ENCODE measurements at places on chromosomes 11 and 22.

GRCh38 chr11:113578715-113579250, 103.6 kb upstream of the DRD2 start:
- no peak for DNase-seq

- no peak for DNase-seq
Measured at GRCh38 chr22:37659897-37660708, 1.6 kb downstream of the PDXP start.

DNA sequence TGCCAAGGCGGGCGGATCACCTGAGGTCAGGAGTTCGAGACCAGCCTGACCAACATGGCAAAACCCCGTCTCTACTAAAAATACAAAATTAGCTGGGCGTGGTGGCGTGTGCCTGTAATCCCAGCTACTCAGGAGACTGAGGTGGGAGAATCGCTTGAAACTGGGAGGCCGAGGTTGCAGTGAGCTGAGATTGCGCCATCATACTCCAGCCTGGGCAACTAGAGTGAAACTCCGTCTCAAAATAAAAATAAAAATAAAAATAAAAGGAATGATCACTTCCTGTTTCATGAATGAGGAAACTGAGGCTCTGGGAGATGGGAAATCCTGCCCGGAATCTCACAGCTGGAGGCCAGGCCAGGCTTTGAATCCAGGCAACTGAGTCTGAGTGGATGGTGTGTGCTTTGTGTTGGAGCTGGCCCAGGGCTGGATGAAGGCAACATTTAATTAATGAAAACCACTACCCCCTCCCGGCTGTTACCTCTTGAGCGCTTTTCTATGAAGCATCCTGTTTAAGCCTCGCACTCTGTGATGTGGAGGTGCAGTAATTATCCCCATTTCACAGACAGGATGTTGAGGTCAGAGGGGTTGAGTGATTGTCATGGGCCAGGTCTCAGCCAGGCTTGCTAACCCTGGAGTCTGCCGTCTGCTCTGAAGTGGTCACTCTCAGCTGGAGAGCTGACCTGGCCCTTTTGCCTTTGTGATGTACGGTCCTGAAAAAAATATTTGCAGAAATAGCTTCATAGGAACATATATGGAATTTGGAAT, 27.8 kb downstream of the LRP5 start:
- DNase-seq, result no peak

GRCh38 chr11:130144861-130145281, 14.7 kb upstream of the ST14 start:
- DNase-seq, result no peak

GRCh38 chr22:48943567-48944432, 883.9 kb downstream of the BRD1 start:
- DNase-seq, result peak; percentile 24

DNA sequence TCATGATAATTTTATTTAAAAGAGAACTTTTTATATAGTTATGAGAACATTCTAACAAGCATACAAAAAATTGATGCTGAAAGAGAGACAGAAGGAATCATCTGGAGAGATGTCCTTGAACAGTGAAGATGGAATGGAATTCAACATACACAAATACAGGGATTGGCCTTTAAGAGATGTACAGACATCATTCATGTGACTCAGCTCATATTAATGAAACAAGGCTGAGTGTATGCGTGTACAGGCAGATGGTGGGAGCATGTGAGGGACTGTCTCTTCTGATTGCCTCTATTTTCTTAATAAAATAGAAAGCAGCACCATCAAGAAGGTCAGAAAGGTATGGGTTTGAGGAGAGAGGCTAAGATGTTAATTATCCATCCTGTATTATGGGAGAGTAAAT, 793.3 kb downstream of the CNTN5 start:
- DNase-seq, result no peak

DNA sequence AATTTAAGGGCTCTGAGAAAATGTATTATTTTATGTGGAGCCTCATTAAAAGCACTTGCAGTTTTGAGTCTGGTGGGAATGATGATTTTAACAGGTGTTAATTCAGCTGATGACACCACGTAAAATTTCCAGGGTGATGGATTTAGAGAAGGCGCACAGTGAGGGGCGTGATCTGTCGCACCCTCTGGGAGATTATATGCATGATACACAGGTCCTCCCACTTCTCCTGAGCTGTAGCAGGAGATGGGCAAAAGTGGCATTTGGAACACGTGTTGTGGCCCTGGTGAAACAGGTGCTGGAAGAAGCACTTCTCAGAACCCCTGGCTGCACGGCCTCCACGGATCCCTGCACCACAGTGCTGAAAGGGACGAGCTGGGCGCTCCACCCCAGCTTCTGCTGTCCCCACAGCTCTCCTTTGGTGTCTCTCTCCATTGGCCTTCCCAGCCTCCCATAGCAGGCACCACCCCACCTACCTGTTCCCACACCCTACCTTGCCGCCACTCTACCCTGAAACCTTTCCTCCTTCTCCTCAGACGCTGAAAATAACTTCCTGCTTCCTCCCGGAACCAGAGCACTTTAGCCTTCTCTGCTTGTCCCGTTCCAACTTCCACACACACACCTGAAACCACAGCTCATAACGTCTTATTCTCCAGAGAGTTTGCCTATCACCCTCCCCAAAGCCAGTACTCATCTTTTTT, 6.9 kb upstream of the SORL1 start:
- DNase-seq, result no peak

DNA sequence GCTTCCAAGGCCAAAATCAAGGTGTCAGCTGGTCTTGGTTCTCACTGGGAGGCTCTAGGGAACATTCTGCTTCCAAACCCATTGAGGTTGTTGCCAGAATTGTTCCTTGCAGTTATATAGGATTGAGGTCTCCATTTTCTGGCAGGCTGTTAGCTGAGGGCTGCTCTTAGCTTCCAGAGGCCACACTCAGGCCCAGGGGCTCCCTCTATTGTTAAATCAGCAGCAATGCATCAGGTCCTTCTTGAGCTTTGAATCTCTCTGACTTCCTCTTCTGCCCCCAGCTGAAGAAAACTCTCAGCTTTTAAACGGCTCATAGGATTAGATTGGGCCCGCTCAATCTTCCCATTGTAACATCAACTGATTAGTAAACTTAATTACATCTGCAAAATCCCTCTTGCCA, 39.3 kb upstream of the BSX start:
- peak; percentile 73 for DNase-seq

GRCh38 chr11:34298871-34299270, 58.9 kb downstream of the ABTB2 start:
- DNase-seq, result no peak

GRCh38 chr11:70732881-70733196, 334.5 kb downstream of the CTTN start:
- DNase-seq, result no peak

GRCh38 chr11:45723397-45723796, 58.0 kb upstream of the CHST1 start:
- DNase-seq, result no peak

GRCh38 chr11:38019072-38019775, 1421.2 kb upstream of the RAG2 start:
- DNase-seq, result no peak

- DNase-seq, result no peak
Measured at GRCh38 chr22:20578192-20578591, 70.8 kb downstream of the MED15 start.

DNA sequence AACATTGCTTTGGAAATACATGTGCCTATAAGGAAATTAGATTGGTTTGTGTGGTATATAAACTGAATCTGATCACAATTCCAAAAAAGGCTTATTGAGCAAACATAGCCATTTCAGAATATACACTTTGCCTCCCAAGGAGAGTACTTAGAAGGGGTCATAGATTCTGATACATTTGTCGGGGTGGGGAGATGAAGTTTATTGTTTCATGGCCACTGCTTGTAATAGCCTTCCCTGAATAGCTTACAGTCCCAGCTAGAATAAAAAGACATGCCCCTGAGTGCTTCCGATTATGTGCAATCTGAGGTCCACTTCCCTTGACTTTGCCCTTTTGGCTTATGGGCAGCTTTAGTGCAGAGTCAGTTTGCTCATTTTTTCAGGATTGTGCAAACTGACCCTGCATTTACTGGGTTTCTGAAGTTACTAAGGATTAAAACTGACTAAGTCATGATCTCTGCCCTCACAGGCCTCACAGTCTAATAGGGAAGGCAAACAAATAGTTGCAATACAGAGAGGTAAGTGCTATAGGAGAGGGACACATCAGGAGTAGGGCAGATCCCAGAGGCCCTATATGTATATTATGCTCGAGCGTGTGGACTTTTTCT, 184.2 kb downstream of the BLID start:
- DNase-seq, result no peak

GRCh38 chr11:116927163-116927974, 89.9 kb upstream of the APOA1 start:
- DNase-seq, result peak; percentile 23

DNA sequence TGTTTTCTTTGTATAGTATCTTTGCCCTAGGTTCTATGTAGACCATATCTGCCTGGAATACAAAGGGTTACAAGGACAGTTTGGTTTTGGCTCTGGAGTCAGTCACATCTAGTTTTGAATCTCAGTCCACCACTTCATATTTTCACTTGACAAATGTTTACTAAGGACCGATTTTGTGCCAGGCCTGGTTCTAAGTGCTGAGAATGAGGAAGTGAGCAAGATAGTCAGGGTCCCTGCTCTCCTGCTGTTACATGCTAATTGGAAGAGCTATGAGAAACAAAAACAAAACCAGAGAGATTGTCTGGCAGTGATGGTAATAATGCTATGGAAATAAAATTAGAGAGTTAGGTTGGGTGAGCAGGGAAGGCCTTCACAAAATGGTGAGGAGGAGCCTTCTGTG, 66.1 kb upstream of the ARHGAP20 start:
- no peak for DNase-seq

DNA sequence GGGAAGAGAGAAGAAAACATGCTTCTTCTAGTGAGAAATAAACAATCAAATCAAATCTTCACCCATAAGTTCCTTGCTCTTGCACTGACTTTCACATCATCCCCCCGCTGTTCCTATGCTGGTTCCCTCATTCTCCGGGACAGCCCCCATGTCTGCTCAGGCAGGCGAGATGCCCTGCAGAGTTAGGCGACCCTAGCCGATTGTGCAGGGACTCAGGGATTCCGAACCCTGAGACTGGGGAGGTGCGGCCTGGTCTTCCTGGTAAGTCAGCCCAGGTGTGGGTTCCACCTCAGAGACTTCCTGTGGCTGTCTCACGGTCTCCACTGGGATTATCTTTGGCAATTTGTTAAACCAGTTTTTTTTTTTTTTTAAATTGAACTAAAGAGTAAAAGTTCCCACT, 6.6 kb downstream of the TTC38 start:
- DNase-seq, result no peak

DNA sequence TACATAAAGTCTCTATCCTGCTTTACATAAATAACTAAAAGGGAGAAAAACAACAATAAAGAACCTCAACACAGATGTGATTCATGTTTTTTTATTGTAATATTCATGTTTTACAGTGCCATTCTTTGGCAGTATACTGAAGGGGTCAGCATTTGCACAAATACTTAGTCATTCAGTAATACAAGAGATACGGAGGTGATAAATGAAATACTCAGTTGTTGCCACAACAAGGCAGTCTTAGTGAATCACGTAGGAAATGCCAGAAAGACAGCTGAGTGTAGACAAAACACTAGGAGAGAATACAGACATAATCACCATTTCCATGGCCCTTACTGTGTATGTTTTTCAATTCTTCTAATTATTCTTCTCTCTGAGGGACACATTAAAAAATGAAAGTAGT, 910.4 kb downstream of the METTL15 start:
- peak; percentile 90 for DNase-seq

- DNase-seq, result no peak
Measured at GRCh38 chr11:110026858-110027626, 66.2 kb upstream of the ZC3H12C start.

- no peak for DNase-seq
Measured at GRCh38 chr11:121696177-121696871, 243.6 kb upstream of the SORL1-AS1 start.

DNA sequence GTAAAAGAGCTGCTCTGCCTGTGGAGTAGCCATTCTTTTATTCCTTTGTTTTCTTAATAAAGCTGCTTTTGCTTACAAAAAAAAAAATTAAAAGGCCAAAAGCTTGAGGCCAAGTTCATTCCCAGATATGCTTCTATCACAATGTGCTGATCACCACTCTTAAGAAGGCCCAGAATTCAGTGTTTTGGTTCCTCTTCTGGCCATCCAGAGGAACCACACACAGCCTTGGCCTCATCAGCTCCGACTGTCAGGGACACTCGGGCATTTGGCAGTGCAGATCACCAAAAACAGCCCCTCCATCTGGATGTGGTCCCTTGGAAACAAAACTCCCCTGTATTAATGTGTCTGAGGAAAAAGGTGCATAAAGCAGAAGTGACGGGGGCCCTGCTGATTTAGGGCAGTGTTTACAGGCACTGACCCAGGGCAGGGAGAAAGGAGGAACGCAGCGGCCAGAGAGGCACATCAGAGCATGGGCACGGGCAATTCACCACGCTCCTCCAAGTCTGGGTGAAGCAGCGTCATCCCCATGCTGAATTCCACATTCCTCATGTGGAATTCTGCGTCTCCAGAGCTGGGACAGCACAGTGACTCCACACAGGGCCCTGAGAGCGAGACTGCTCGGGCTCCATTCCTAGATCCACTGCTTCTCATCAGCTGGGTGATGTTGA, 17.7 kb downstream of the POLDIP3 start:
- no peak for DNase-seq

DNA sequence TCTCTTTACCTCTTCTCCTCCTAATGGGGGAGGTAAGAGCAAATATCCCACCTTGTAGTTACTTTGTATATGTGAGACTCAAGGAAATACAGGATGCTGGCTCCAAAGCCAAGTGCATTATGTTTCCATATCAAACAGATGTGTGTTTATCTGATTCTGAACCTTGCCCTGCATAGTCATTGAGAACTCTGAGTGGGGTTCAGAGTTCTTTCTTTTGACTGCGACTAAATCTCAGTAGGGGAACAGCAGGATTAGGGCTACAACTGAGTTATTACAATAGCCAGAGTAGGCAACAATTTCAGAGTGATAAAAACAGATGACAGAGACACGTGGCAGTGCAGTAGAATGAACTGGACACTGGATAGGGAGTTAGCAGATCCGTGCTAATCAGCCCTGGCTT, 34.1 kb upstream of the TLCD5 start:
- no peak for DNase-seq

- no peak for DNase-seq
Measured at GRCh38 chr22:38649841-38650522, 6.2 kb downstream of the FAM227A start.

- DNase-seq, result no peak
Measured at GRCh38 chr11:118666371-118666770, 13.1 kb downstream of the TREH start.

- peak; percentile 49 for DNase-seq
Measured at GRCh38 chr11:86672007-86672621, at the start of gene ME3. TSS of gene ME3 (minus strand) at chr11:86672616.

DNA sequence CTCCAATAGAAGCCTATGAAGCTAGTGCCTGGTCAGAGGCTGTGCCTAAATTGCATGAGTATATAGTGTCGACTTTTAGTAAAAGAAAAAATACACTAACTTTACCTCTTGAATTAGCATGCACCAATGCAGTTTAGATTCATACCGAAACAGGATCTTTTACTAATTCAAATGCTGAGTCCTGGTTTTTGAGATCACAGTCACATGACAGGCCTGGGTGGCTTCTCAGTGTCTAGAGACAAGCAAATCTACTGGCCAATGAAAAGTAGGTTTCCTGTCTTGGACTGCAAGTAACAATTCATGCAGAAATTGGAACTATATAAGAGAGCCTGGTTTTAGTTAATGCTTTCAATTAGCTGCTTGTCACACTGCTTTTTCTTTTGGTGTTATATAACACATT, 7.2 kb downstream of the ARHGEF12 start:
- no peak for DNase-seq

- no peak for DNase-seq
Measured at GRCh38 chr11:19436932-19437331, 196.2 kb upstream of the E2F8 start.

Data from cardiac muscle cell (in vitro differentiated cells and primary cell).